Lower lobe of right lung (tissue), 2 donors: ENCODE measurements at places on chromosomes 3 and 15. TPM values are rescaled to one million over a fixed set of nuclear protein-coding genes. Genes with fewer than 3 reads are reported as not detected.

GRCh38 chr3:194283221-194284006 lies 67.7 kb downstream of the CPN2 start:
- no peaks in the 10 kb centered on the region for H3K36me3 ChIP-seq
- peak; percentile 37 for DNase-seq
- peaks cover 7% of the 10 kb centered on the region for H3K27me3 ChIP-seq
- peaks cover 21% of the 10 kb centered on the region for H3K4me1 ChIP-seq
- peak overlapping the region; percentile 38 for H3K27ac ChIP-seq
- H3K4me3 ChIP-seq = no peak overlapping the region

GRCh38 chr3:5264896-5265770 lies 77.6 kb downstream of the EDEM1 start:
- no peaks in the 10 kb centered on the region for H3K36me3 ChIP-seq
- no peak for DNase-seq
- H3K4me3 ChIP-seq = no peak overlapping the region
- no peaks in the 10 kb centered on the region for H3K4me1 ChIP-seq

DNA sequence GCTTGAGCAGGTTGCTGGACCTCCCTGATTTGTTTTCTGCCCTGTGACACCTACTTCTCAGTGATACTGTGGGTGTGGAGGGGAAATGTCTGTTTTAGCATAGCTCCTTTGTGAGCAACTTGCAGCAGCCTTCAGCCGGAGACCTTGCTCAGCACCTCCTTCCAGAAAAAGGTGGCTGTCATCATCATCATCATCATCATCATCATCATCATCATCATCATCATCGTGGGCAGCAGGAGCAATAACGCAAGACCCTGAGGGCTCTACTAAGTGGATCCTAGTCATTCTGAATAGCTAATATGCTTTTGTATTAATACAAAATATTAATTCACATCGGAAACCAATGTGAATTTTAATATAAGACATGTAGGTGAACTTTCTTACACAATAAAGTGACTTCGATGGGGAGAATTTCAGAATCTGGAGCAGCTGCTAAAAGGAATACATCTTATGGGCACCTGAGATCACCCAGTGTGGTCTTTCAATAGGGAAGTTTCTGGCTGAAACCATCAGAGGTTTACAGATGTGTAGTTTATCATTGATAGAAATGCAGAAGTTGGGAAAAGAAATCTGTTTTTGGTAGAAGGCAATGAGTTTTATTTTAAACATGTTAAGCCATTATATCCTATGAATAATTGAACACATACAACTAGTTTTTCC lies 8.6 kb downstream of the GABRR3 start:
- H3K4me3 ChIP-seq = no peak overlapping the region
- H3K4me1 ChIP-seq = peaks cover 4% of the 10 kb centered on the region
- no peaks in the 10 kb centered on the region for H3K27me3 ChIP-seq

The MYL3 gene
- total RNA-seq = 2.0 TPM

The PDE12 gene
- 17.5 TPM for total RNA-seq

The LRRC2 gene
- total RNA-seq = 1.2 TPM

The ITIH1 gene
- total RNA-seq = not detected
